ENCODE measurements at places on chromosomes 4 and X. TPM values are rescaled to one million over a fixed set of nuclear protein-coding genes. Genes with fewer than 3 reads are reported as not detected.

Gene CXorf65
- total RNA-seq = not detected

Gene C1QTNF7
- total RNA-seq = 1.4 TPM

Gene AREG
- total RNA-seq = 116 TPM

DNA sequence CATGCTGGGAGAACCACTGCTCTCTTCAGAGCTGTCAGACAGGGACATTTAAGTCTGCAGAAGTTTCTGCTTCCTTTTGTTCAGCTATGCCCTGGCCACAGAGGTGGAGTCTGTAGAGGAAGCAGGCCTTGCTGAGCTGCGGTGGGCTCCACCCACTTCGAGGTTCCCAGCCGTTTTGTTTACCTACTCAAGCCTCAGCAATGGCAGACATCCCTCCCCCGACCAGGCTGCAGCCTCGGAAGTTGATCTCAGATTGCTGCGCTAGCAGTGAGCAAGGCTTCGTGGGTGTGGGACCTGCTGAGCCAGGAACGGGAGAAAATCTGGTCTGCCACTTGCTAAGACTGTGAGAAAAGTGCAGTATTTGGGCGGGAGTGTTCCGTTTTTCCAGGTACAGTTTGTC, 118.9 kb downstream of the SLC10A6 start:
- no peak for DNase-seq

DNA sequence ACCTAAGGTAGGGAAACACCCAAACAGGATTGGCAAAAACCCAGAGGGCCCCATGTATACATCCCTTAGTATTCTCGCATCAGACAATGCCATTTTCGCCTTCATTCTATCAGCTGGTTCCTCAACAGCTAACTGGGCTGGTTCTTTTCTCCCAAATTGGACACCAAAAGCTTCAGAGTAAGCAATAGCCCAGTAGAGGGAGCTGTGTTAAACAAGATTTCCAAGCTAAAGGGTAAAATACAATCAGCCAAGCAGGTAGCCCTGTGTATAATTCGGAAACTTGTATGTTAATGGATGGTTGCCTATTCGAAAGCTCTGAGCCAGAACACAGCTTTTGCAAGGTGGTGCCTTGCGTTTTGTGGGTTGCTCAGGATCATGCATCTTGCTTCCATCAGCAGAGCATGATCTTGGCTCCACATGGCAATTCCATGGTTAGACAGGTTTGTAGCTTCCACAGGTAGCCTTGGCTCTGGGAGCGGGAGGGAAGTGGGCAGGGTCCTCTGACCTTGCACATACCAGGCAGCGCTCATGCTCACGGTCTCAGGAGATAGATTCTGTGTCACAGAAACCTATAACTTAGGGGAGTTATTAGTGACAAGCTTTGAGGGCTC, 115.2 kb upstream of the LNX1 start:
- peak; percentile 61 for DNase-seq

DNA sequence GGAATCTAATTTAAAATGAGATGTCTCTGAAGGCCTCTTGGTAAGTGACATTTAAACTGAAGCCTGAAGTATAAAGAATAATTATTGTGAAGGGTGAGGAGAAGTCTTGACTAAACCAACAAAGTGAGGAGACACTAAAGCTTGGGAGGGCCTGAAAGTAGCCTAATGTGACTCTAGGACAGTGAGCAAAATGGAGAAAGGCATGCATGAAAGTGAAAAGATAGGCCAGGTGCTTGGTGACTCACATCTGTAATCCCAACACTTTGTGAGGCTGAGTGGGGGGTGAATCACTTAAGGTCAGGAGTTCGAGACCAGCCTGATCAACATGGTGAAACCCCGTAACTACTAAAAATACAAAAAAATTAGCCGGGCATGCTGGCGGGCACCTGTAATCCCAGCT, 46.9 kb upstream of the SMARCAD1 start:
- no peak for DNase-seq

DNA sequence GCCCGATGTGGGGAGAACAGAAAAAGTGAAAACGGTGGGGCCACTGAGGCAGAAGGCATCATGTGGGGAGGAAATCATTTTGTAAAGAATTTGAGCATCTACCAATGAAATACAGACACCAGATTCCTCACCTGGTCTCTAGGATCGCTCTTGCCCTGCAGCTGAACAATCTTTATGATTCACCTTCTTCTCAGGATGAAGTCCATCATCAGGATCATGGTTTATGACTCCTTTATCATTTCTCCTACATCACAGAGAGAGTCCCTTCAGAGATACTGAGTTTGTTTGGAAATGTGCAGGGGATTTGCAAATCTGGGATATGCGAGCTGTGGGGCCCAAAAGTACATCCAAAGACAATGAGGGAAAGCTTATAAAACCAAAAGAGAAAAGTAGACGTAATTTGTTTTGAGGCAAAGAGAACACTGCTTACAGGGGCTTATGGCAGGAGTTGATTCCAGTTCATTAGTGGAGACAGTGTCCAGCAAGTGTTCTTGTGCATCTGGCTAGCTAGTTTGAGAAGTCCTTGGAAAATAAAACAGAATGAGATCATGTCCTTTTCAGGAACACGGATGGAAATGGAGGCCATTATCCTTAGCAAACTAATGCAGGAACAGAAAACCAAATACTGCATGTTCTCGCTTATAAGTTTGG, 15.3 kb upstream of the ANXA5 start:
- DNase-seq = peak; percentile 33
